ENCODE measurements at places on chromosomes 7 and 10.

- no peak for DNase-seq
Measured at GRCh38 chr7:39624442-39624807, 1.1 kb downstream of the RALA start.

DNA sequence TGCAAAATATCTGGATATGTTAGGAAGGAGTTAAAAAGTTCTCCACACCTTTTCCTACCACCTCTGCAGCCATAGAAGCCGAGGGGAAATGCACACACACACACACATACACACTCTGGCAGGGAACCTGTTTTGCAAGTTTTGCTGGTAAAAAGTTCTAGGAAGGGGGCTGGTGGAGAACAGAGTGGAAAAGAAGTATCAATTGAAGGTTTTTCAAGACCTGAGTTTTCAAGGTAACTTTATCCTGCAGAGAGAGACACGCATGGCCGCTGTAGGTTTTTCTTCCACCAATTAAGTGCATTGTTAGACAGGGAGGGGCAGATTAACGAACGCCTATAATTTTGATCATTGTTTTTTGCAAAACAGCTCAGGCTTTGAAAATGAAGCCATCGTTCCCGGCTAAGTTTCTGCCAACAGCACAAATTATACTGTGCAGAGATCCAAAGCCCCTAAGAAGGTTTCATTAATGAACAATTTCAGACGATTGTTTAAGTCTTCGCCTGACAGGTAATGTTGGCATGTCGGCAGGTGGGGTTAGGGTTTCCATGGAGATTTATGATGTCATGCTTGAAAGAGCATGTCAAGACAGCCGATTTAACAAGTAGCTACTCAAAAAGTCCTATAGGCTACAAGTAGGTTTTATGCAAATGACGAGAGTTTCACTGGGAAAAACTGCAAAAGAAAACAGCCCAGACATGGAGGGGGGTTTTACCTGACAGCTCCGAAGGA lies 29.7 kb downstream of the KIAA1217 start:
- no peak for DNase-seq

DNA sequence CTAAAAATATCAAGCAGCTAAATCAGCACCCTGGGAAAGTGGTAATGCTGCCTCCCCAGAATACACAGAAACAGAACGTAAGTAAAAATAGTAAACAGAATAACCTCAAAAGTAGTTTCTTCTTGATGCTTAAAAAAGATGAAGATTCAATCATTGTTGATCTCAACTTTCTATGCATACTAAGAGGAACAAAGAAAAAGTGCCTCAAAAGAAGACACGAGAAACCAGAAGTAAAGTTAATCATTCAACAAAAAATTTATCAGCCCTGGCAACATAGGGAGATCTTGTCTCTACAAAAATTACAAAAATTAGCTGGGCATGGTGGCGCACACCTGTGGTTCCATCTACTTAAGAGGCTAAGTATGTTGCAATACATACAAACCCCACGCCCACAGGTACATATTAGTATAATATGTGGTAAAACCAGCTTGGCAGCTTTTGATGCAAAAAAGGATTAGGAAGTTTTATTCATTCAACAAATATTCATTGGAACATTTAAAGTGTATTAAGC lies 153.7 kb downstream of the NRBF2 start:
- DNase-seq = no peak

- DNase-seq = no peak
Measured at GRCh38 chr7:794671-795329, 37.5 kb upstream of the SUN1 start.

GRCh38 chr10:89301721-89302445 lies at the start of gene IFIT2:
TSS of gene IFIT2 (plus strand) at chr10:89302046. CDS start at chr10:89302124, 78 bp downstream.
- DNase-seq = no peak

DNA sequence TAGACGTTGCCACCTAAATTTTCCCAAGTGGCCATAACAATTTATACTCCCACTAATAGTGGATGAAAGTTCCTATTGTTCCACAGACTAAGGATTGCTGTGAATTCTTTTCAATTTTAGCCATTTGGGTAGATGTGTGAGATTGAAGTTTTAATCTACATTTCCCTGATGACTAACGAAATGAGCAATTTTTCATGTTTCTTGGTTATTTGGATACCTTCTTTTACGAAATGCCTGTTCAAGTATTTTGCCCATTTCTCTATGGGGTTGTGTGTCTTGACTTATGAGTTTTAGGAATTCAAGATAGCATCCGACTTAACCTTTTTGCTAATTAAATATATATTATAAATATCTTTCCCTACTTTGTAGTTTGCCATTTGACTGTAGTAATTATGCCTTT lies 16.4 kb upstream of the PRKG1 start:
- DNase-seq = no peak
